Cortex of kidney (tissue), 1 donor: ENCODE measurements at places on chromosomes 5 and 9.

DNA sequence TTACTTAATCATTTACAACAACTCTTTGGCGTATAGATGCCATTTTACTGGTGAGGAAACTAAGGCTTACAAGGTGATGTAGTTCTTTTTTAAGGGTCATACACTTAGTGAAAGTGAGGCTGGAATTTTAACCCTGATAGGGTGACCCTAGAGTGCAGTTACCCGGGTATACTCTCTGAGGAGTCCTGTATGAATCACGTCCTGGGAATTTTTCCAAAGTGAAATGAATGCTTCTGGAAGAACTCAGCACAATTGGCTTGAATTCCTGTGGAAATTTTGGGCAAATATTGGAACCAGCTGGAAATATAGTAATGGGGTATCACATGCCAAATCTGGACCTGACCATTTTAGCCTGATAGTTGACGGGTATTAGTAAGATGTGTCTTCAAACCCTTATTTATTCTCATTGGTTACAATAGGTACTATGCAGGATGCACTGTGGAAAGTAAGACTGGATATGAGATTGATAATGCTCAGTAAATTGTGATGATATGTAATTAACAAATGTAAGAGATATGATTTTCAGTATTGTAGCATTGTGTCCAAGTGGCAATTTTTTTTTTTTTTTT, 14.8 kb downstream of the SUB1 start:
- no peak for DNase-seq

DNA sequence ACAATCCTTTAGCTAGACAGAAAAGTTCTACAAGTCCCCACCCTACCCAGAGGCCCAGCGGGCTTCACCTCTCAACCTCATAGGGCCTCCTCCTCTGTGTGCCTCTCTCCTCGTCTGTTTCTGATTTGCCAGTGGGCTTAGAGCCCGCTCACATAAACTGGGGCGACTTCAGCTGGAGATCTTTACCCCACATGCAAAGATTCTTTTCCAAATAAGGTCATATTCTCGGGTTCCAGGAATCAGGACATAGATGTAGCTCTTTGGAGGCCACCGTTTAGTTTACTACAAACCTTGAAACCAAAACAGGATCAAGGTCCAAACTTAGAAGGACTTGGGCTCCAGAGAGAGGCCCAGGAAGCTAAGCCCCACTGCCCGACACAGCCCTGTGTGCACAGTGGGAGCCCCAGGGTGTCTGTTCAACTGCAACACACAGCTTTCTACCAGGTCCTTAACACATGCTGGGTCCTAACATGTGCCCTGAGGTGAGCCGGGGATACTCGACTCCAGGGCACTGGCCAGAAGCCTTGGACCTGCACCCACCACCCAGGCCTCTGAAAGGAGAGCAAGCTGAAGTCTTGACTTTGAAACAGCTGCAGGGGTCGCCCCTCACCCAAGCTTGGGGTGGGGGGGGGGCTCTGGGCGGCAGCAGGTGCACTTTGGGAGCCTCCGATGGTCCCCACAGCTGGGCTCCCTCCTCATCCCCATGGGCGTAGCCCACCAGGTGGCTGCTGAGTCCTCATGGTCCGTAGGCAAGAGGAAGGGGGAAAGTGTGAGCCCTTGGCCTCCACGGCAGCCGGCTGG, 26.8 kb upstream of the SLC12A7 start:
- no peak for DNase-seq

- DNase-seq: no peak
Measured at GRCh38 chr9:70079417-70080037, 35.9 kb downstream of the MAMDC2 start.

GRCh38 chr5:127813633-127814587, 110.7 kb downstream of the CCDC192 start:
- no peak for DNase-seq

DNA sequence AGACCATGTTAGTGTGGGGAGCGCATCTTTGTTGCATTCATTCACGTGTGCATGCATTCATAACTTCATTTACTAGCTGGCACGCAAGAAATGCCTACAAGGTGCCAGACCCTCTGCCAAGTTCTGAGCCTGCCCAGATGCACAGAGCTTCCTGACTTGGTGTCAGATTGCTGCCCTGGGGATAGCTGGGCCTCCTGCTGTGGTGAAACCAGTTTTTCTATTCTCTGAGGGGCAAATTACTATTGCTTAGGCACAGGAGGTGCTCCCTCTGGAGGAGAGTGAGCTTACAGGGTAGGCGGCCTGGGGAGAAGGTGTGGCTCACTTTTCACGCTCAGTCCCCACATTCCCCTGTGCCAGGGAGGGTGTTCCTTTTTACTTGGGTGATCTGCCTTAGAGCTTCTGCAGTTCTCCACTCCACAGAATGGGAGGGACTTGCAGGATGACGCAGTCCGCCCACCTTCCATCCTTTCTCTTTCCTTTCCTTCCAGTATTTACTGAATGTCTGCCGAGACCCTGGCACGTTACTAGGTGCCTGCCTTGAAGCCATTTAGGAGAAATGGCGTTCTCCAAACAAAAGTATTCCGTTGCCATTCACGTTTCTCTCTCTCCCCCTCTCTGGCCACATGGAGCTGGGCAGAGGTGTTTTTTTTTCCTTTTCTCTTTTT, 27.9 kb upstream of the CTNNA1 start:
- no peak for DNase-seq

- no peak for DNase-seq
Measured at GRCh38 chr5:109838157-109838556, 148.4 kb downstream of the MAN2A1 start.

DNA sequence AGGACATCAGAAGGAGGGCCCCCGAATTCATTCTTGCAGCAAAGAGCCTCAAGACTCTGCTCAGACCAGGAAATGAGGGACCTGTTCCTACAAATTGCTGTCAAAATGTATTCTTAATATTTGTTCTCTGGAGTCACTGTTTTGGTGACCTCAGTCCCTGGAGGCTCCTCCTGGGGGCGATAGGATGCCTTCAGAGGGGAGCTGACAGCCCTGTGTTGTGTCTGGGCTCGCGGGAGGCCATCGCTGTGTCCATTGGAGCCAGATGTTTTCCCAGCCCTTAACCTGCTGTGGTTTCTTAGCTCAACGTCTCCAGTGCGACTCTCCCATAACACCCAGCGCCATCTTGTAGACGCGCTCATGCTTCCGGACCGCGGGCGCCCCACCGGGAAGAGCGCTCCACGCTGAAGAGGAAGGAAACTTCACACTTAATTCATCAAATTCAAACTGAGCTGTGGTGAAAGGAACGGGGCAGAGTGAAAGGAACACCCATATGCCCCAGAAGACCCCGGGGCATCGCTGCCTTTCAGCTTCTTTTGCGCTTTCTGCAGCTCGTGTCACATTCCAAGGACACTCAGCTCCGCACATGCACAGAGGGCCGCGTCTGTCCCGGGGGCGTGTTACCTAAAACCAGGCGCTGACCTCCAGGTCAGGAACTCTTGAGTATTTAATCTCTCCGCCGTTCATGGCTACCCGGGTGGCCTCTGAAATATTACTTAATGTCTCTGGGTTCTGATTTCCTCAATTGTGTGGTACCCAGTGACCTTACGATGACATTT, 112.3 kb upstream of the GDNF start:
- DNase-seq: no peak

DNA sequence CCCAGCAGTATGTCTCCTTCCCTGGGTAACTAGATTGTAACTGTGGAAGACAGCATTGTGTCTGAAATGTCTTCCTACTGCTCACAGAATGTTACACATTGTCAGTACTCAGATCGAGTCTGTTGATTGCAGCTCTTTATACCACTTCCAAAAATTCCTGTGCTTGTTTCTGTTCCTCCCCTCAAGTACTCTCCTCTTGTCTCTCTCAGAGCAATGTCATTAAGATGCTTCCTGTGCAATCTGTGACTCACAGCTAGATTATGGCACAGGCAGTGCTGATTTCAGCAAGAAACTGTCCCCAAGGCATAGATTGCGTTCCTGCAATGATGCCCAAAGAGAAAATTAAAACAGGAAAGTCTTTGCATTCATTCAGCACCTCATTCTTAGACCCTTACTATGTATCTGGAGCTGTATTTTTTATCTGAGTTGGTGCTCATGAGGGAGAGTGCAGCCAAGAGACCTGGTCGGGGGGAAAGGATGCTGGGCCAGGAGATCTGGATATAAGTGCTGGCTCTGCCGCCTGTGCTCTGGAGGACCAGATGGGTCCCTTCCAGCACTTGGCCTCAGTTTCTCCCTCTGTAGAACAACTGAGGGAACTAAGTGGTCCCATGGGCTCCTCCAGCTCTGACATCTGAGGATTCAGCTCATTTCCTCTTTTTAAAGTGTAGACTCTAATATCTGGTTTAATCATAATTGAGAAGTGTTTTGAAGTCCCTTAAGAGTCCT, 40.8 kb upstream of the GNPDA1 start:
- no peak for DNase-seq

- no peak for DNase-seq
Measured at GRCh38 chr9:9949978-9950377, 662.8 kb downstream of the PTPRD start.

DNA sequence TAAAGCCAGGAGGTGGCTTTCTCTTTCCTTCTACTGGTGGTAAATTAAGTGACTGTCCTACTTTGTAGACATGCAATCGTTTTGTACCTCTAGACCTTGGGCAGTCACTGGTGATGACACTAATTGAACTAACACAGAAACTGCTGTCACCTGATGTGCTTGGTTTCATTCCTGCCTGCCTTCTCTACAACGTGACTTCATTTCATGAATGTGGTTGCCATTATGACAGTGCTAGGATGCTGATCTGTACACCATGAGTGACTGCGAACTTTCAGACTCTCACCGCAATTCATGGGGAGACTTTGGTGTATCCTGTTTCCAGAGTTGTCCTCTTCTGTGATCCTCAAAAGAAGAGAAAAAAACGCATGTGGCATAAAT, 47.5 kb downstream of the UBE2QL1 start:
- DNase-seq: no peak

DNA sequence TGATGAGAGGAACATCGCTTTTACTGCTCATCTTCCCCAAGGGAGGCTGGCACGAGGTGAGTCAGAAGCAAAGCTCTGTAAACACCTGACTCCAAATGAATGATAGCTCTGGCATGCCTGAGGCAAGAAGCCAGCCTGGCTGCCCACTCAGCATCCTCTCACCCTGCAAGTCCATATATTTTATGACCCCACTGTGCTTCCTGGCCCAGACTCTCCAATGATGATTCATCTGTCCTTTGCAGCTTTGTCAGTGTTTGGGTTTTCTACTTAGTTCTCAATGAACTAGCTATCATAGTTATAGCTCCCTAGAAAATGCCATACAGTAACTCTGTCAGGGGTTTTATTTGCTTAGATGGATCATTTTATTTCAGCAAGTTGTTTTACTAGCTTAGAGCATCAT, 52.1 kb upstream of the FSTL4 start:
- no peak for DNase-seq

GRCh38 chr9:115006660-115007059, 76.3 kb upstream of the TNFSF8 start:
- no peak for DNase-seq
